ENCODE measurements at places on chromosomes 3 and 15.

- no peak for DNase-seq
These were observed 344.6 kb downstream of the GRM7 start for GRCh38 chr3:7205535-7205934.

- DNase-seq: no peak
These were observed 6.1 kb downstream of the CP start for GRCh38 chr3:149215515-149215914.

DNA sequence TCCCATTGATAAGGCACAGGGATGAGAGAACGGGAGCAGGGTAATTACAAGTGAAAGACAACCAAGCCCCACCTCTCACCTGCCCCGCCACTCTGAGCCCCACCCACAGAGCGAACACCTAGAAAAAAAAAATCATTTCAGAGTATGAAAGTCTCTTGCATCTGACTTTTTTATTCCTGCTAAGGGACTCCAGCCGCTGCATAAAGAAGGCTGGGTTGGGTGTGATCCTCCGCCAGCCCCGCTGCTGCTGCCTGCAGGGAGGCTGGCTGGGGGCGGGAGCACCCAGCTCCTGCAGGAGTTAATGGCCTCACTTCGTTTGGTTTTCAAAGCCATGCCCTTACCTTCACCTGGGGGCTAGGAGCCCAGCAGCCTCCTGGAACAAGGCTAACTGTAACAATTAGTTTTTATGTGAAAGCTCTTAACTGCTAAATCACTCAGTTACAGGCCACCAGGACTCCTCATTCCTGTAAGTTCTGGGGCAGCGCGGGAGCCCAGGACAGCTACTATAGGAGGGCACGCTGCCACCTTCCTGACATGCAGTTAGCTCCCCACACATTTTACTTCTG, 78.0 kb upstream of the SNRPA1 start:
- no peak for DNase-seq

- no peak for DNase-seq
These were observed 85.9 kb downstream of the DCLK3 start for GRCh38 chr3:36678216-36679013.

DNA sequence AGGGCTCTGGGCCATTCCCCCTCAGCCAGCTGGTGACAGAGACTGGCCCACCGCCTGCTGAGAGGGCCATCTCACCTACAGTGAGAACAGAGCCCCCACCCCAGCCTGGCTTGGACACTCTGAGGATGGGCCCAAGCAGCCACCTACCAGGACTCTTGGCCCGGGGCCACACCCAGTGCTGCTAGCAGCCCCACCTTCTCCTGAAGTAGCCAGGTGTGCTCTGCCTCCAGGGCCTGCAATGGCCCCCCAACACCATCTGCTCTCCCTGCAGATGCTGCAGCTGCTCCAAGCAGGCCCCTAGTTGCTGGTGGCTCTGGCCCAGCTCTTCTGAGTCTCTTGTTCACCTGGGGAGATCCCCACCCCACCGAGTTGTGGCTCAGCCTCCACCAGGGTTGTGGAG, 6.8 kb upstream of the CLK3 start:
- DNase-seq: no peak

GRCh38 chr15:91593067-91593466, 260.4 kb upstream of the SLCO3A1 start:
- DNase-seq: no peak

DNA sequence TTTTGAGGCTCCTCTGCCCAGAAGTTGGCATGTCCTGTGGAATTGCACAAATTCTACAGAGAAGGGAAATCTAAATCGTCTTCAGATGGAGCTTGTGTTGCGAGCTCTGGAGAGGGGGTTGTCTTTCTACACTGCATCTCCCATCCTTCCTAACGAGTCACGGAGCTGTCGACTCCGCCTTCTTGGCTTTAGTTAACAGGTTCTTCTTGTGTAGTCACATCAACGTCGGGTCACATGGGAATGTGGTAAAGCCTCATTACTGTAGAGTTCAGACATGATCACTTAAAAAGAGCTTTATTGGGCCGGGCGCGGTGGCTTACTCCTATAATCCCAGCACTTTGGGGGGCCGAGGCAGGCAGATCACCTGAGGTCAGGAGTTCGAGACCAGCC, 60.0 kb downstream of the DNASE1L3 start:
- DNase-seq: no peak

GRCh38 chr15:61115241-61115640, 113.9 kb downstream of the RORA start:
- no peak for DNase-seq

DNA sequence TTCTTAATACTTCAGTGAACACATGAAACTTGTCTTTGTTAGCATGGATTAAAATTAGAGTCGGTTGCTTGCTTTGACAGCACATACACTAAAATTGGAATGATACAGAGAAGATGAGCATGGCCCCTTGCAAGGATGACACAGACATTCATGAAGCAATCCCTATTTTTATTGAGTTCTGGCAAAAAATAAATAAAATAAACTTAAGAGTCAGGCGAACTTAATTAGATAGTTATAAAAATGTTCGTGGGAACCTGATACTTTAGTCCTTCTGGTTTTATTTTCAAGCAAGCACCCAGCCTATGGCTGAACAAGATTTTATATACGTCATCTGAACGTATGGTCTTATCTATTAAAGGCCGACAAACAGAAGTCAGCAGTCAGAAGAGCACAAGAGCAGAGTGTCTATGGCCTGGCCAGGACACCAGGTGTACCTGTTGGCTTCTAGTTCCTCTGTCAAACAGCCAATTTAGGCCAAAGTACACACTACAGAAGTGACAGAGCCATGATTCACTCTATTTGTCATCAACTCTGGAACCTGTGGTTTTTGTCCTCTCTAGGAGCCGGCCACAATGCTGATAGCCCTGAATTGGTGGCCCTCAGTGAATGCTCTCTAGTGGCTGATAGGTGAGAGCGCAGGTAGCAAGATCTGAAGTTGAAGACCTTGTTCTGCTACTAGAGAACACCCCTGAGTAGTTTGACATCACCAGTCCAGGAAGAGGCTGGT, 64.3 kb downstream of the LEO1 start:
- DNase-seq: no peak

DNA sequence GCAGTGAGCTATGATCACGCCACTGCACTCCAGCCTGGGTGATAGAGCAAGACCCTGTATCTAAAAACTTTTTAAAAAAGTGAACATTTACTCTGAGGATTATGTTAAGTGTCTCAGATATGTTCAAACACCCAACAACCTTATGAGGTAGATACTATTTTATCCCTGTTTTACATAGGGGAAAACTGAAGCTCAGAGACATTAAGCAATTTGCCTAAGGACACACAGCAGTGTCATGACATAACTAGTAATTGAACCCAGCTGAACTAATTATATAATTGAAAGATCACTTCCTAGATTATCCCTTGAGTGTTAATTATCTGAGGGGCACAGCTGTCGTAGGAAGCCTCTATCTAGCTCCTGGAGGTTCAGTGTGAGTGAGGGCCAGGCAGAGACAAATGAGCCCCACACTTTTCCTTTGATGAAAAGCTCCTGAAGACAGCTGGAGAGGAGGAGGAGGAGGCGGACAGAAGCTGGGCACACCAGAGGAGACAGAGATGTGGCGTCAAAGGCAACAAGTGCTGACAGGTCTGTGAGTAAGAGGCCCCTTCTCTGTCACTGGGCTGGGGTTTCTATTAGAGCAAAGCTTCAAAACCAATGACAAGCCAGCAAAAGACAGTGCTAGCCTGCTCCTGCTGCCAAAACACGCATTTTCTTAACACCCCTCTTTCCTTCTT, 20.5 kb downstream of the TRH start:
- no peak for DNase-seq

DNA sequence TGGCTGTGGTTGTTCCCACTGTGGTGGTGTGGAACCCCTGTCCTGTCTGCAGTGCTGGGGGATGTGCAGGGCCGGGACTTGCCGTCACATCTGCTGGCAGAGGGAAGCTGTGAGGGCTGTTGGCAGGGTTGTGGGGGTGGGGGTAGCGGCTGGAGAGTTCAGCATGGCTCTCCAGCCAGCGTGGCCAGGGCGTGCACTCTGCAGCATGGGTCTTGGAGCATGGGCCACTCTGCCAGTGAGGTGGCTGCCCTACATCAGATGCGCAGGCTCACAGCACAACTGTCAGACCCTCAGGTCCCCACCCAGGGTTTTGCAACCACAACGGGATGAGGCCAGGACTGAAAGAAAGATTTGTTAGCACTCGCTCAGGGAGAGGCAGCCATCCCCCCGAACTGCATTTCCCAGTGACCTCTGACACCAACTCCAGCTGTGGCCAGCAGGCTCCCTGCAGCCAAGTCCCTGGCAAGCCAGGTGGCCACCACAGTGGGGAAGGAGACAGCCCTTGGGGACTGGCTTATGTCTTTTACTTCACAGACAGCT, 237.7 kb upstream of the LYSMD4 start:
- DNase-seq: no peak

GRCh38 chr3:33317963-33318709, 40.9 kb downstream of the FBXL2 start:
- no peak for DNase-seq

- DNase-seq: no peak
These were observed 453.2 kb upstream of the PROK2 start for GRCh38 chr3:72238010-72238691.

DNA sequence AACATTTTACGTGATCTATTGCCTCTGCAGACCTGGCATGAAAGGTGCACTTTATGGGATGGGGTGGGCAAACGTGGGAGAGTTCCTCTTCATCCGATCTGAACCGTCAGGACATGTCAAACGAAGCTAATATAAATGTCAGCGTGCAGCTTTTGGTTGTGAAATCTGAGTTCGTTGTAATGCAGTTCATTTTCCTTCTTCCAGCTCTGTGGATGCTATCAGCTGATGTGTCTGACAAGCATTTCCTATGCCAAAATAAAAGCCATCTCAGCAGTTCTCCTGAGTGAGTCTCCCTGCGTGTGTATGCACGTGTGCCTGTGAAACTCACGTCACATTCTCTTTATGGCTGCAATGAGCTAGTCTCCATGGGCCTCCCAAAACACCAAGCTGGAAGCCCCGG, 512.3 kb downstream of the MCTP2 start:
- DNase-seq: no peak

DNA sequence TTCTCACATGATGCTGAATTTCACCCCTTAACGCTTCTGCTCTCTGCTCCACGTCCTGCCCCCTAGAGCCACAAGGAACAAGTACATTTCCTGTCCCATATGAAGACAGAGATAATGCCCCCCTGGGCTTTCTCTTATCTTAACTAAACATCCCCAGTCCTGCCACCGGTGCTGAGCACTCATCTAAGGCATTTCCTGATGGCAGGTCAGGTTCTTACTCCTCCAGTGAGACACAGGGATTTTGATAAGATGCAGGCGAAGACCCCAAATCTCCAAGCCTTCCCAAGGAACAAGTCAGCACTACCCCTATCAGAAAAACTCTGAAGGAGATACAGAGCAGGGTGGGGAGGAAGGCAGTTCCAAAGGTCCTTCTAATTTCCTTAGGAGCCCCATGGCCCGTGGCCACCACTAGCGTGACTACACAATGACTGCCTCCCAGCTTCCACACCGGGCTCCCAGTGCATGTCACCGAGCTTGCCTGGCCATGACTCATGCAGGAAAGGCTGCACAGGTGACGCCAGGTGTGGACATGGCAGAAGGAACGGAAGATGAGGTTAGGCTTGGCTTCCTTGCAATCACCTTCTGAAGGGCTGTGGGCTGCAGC, 152.9 kb downstream of the XXYLT1 start:
- no peak for DNase-seq

DNA sequence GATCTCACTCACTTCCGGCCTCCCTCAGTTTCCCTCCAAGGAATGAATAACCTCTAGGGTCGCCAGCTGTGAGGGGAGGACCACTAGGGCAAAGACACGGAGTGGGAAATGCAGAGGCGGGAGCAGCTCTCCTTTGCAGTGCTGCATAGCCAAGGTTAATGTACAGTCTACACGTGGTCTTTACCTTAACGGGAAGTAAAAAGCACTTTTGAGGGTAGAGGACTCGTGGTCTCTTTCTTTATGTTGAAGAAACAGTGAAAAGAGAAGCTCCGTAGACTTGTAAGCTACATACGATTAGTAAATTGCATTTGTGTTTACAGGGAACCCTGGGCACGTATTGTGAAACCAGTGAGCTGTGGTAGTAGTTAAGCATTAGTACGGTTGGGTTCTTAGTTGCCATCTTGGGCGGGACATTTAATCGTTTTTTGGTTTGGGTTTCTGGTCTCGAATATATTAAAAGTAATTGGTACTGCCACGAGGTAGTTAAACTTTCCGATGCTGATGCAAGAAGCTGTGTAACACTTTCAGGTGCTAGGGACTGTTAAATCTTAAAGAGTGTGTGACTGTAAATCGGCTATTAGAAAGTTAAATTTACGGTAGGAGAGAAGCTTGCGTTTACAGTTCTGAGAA, 828 bp downstream of the U2SURP start:
- no peak for DNase-seq

DNA sequence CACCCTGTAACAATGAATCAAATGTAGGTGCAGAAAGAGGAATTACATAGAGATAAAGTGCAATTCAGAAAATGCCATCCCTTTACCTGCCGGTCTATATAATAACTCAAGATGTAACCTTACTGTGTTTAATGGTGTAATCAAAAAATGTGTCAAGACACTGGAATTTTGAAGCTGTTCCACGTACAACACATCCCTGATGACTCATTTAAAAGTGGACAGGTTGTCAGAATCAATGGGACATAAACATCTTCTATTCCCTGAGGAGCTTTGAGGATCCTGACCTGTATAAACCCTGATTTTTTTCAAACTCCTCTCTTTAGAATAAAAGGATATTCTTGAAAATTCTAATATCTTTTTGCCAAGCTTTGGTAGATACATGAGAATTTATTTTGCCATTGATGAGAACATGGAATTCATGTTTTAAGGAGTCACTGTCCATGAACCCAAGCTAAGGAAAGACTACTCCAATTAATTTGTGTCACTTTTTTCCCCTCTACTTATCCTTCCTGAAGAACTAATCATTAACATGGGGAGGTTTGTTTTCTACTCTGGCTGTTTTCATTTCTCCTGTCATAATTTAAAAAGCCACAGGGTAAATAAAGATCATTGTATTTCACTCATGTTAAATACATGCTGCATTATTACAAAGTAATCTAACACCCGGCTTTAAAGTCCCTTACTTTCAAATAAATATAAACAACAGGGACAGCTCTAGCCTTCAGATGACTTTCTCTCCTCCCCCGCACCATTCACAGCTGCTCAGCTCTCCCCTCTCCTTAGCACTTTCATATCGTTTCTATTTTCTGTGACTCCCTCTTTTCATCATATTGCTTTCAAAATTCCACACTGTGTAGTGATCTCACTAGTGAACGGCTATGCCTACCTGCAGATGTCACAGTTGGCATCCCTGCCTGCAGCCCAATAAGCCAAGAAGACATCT, 138.3 kb downstream of the TAFA4 start:
- no peak for DNase-seq

GRCh38 chr3:43180027-43180426, 74.1 kb upstream of the POMGNT2 start:
- no peak for DNase-seq

GRCh38 chr3:159872374-159873109, 116.1 kb upstream of the IL12A start:
- DNase-seq: no peak

- no peak for DNase-seq
These were observed 211.4 kb upstream of the EPHA3 start for GRCh38 chr3:88896026-88896425.

GRCh38 chr3:175260145-175260794, 401.1 kb downstream of the NAALADL2 start:
- DNase-seq: no peak

All from activated naive CD4-positive, alpha-beta T cell treated with anti-CD3 and anti-CD28 coated beads, Interleukin-2, amount 50 U/mL, for 72 hours (primary cell).